ENCODE measurements at places on chromosomes 13 and 19.

GRCh38 chr13:103078158-103078557 lies 11.9 kb upstream of the SLC10A2 start:
- no peak for DNase-seq

- DNase-seq: no peak
Measured at GRCh38 chr19:46731007-46731501, 14.1 kb upstream of the PRKD2 start.

- no peak for DNase-seq
Measured at GRCh38 chr13:105465251-105465650, 1070.2 kb downstream of the EFNB2 start.

DNA sequence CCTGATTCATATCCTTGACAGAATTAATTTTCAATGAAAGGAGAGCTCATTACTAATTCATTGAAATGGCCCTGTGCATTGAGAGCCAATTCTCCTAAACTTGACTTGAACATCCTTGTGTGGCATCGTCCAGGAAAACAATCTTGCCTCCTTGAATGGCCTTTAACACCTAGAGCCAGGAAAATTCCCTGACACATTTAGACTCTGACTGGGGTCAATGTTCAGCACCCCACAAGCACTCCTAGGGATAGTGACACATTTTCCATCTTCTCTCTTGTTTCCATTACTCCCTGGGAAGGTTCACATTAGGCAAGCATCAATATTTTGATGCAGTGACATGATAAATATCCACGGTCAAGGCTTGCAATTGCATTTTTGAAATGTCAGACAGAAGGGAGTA lies 218.9 kb downstream of the LACC1 start:
- no peak for DNase-seq

Measured in KG1 (cell line).